Dorsolateral prefrontal cortex (tissue), 122 donors: ENCODE measurements at places on chromosomes 7 and 10. TPM values are rescaled to one million over a fixed set of nuclear protein-coding genes. Genes with fewer than 3 reads are reported as not detected.

CPEB3 gene
- 35.1 TPM for total RNA-seq

RAMP3 gene
- 8.8 TPM for total RNA-seq

IQUB gene
- 8.2 TPM for total RNA-seq

TYW1 gene
- 16.3 TPM for total RNA-seq

SLC13A4 gene
- 15.1 TPM for total RNA-seq

GFRA1 gene
- total RNA-seq: 20.4 TPM

OR2A1 gene
- not detected for total RNA-seq

LRRC61 gene
- 8.9 TPM for total RNA-seq

ZNF394 gene
- 23.8 TPM for total RNA-seq

VSTM2A gene
- 111 TPM for total RNA-seq

NRG3 gene
- total RNA-seq: 80.6 TPM

FAM25G gene
- total RNA-seq: not detected

MGAM2 gene
- 0.57 TPM for total RNA-seq

FXYD4 gene
- total RNA-seq: not detected

GPRIN2 gene
- total RNA-seq: 1.4 TPM

SLC13A1 gene
- total RNA-seq: not detected

SPDYE11 gene
- total RNA-seq: not detected

PBLD gene
- 7.7 TPM for total RNA-seq

ABCB1 gene
- 28.3 TPM for total RNA-seq

OGDHL gene
- total RNA-seq: 78.7 TPM

ESYT2 gene
- 44.6 TPM for total RNA-seq

AKR1C4 gene
- total RNA-seq: not detected

ZNF735 gene
- not detected for total RNA-seq

ANK3 gene
- 444 TPM for total RNA-seq

TMEM236 gene
- total RNA-seq: not detected

OR6V1 gene
- total RNA-seq: not detected
